NCI-H460 (cell line): ENCODE measurements at places on chromosomes 2 and 18.

DNA sequence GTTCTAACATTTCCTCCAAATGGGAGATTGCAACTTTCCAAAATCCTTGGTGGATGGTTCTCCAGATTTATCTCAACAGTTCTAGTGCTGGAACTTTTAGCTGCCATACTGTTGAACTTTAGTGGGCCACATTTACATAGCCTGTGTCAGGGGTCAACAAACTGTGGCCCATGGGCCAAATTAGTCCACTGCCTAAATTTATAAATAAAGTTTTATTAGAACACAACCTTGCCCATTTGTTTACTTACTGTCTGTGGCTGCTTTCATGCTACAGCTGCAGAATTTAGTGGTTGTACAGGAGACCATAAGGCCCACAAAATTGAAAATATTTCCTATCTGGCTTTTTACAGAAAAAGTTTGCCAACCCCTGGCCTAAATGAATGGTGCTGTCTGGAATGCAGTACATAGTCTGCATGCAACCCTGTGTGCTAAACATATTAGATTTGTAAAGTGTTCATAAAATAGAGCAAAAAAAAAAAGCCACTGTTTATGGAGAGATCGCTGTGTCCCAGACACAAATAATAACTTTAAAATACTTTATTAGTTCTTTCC lies 30.3 kb downstream of the MGAT5 start:
- no peak for DNase-seq

DNA sequence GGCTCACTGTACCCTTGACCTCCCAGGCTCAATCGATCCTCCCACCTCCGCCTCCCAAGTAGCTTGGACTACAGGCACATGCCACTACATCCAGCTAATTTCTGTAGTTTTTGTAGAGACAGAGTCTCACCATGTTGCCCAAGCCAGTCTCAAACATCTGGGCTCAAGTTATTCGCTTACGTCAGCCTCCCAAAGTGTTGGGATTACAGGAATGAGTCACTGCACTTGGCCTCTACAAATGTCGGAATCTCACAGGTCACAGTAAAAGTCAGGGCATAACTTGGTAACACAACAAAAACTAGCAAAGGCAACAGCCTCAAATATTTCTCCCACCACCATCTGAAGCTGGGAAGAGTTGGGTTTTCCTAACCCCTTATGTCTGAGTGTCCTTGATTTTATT lies 25.3 kb downstream of the SCG2 start:
- peak; percentile 72 for DNase-seq

DNA sequence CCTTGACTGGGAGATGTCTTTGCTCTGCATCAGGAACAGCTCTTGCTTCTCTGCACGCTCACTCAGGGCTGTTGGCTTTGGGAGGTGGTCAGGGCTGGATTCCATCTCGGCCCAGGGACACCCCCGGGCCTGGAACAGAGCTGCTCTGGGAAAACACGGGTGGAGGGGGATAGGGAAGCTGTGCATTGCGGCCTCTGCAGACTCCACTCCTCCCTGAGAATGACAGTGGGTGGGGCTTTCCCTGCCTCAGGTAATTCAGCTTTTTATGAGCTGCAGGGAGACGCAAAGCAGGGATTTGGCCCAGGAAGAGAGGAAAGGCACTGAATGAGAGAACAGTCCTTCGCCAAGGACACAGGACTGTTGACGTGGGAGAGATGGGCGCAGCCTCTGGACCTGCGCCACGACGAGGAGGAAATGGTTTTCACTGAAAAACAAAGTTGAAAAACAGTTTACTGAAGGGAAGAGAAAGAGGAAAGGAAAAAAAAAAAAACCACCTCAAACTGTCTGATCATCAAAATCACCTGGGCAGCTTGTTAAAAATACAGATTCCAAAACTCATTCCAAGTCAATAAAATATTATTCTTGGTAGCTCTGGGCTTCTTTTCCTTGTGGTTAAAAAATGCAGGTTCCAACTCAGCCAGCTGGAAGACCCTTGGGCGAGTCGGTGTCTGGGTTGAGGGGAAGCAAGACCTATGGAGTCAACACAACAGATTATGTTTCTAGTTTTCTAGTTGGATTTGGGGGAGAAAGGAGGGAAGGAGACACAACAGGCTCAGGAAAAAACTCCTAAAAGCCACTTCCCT lies 194.0 kb downstream of the ZFP36L2 start:
- DNase-seq = no peak

DNA sequence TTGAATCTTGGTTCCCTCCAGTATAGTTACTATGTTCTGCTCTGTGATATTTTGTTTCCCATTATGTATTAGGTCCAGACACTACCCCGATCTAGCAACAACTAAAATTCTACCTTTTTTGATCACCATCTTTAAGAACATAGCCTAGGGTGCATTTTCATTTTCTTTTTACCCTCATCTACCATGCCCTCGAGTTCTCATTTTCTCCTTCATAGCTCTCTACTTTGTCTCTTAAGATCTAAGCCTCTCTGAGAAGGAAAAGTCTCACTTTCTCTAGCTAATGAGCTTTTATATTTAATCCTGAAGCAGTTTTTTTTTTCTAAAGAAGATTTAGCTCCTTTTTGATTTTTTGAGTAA lies 1089.4 kb upstream of the SLC39A10 start:
- no peak for DNase-seq
